Activated T-helper 1 cell treated with anti-CD3 and anti-CD28 coated beads, Interleukin-2, amount 50 U/mL, for 16 hours (primary cell): ENCODE measurements at places on chromosomes 12 and 14.

DNA sequence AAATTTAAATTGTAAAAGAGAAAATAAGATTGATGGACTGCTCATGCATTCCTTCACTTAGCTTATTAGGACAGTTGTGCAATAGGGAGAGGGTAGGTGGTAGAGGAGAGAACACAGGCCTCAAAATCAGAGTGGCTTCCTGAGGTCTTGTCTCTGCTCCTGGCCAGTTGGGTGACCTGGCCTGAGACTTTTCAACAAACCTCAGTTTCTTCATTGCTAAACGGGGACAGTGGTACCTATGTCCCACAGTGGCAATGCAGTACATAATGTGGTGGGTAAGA is 2.6 kb downstream of the MAP3K12 start:
- DNase-seq: no peak

DNA sequence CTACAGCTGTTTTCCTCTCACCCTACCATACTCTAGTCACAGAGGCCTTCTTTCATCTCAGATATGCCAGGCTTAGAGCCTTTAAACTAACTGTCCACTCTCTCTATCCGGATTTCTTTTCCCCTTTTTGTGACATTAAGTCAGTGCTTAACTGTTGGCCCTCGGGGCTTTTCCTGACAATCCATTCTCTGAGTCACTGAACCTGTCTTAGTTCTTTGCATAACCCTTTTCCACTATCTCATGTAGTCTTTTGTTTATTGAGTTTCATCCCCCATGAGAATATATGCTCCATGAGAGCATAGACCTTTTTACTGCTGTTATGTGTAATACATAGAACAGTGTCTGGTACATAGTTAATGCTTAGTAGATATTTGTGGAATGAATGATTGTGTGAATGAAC is 68.7 kb downstream of the PLEKHA5 start:
- DNase-seq: no peak

DNA sequence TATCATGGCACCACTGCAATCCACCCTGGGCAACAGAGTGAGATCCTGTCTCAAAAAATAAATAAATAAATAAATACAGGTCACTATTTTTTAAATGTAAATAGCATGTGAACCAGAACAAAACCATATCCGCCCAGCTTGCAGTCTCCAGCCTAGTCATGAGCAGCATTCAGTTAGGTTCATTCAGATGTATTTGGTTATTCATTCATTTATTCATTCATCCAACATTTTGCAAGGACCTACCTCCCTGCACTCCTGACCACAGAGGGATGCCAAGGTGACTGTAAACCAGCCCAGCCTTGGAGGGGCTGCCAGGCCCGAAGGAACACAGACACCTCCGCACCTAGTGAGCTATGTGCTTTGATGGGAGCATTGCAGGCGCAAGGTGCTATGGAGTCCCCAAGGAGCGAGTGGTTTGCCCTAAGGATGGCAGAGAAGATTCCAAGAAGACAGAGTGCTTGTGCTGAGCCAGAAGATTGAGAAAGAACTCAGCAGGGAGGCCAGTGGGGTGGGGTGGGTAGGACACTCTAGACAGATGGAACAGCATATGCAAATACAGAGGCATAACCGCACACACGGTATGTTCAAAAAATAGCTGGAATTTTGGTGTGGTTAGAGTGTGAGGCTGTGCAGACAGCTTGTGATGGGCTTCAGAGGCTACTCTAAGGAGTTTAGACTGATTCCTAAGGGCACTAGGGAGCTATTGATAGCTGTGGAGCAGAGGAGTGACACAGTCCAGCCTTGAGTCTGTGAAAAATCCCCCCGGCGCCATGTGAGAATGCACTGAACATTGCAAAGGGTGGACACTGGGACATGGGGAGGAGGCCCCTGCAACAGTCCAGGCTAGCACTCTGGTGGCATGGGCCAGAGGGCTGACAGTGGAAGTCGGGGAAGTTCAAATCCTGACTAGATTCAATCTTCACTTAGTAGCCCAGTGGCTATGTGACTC is 11.7 kb downstream of the DTX1 start:
- no peak for DNase-seq

DNA sequence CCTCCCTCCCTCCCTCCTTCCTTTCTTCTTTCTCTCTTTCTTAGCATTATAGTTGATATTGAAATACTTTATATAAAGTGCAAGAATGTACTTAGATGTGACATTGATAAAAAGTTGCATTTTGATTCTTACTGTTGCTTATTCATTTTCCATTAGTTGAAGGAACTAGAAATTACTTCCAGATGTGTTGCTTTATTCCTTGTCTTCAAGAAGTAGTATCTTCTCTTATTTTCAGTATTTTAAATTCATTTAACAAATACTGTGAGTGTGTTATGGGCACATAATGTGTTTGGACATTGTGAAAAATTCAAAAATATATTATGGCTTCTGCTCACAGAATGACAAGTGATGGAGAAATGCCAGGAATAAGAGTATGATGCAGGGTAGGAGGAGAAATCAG is 45.6 kb downstream of the TRMT5 start:
- no peak for DNase-seq

DNA sequence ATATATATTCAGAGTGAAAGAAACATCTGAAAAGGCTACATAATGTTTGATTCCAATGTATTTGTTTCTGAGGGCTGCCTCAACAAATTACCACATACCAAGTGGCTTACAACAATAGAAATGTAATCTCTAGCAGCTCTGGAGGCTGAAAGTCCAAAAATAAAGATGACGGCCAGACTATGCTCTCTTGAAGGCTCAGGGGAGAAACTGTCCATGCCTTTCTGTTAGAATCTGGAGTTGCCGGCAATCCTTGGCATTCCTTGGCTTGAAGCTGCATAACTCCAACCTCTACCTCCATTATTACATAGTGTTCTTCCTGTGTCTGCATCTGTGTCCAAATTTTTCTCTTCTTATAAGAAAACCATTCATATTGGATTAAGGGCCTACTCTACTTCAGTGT is 68.1 kb upstream of the PLEKHG7 start:
- no peak for DNase-seq

- no peak for DNase-seq
Observed at GRCh38 chr12:41407232-41407799, 219.2 kb downstream of the PDZRN4 start.

DNA sequence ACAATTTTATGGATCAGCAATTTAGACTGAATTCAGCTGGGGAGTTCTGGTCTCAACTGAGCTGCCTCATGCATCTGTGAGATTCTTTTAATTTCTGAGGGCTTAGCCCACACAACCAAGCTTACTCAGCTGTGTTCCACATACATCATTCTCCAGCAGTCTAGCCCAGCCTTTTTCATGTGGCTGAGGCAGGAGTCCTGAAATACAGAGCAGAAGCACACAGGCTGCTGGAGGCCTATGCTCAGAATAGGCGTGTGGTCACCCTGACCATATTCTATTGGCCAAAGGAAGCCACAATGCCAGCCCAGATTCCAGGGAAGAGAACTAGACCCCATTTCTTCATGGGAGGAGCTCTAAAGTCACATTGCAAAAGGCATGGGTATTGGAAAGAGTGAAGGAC is 72.3 kb upstream of the DHRS4 start:
- no peak for DNase-seq

DNA sequence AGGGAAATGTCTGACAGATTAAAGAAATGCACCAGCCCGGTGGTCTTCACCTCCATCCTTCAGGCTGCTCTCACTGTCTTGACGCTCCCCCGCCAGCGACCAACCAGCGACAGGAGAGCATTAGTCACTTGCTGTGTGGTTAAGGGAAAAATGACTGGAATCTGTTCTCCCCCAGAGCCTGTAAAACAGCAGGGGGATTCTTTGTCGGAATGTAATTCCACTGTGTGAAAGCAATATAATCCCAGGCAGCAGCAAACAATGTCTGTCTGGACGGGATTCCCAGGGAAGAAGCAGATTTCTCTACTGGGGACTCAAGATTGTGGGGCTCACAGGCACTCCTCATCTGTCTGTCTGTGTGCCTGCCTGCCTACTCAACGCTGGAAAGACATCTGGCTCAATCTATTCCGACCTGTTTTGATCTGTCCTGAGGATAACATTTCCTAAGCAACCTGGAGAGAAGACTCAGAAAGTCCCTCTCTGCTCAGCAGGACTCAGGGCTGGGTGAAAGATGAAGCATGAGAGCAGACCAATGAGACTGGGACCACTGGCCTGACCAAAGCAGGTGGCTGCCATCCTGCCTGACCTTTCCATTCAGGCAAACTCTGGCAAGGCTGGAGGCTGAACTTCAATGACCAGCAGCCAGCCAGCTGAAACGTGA is 54.6 kb downstream of the NUAK1 start:
- no peak for DNase-seq
